ENCODE measurements at places on chromosomes 7 and 10. TPM values are rescaled to one million over a fixed set of nuclear protein-coding genes. Genes with fewer than 3 reads are reported as not detected.

DNA sequence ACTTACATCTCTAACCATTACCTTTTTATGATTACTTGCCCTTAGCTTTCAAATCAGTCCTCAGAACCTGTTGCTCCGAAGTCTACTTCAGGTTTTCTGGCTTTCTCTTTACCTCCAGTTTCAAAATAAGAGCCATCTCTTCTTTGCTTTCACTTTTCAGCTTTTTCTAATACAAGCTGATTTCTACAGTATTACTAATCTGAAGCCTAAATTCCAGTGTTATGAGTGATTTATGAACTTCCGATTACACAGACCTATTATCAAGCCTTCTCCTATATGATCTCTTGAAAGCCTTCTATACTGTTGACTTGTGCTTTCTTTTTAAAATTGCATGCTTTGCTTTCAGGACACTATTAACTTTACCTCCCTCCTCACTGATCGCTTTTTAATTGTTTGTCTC is 1307.8 kb upstream of the CELF2 start:
- no peak for DNase-seq

The PRKCQ gene
- 9.8 TPM for total RNA-seq

DNA sequence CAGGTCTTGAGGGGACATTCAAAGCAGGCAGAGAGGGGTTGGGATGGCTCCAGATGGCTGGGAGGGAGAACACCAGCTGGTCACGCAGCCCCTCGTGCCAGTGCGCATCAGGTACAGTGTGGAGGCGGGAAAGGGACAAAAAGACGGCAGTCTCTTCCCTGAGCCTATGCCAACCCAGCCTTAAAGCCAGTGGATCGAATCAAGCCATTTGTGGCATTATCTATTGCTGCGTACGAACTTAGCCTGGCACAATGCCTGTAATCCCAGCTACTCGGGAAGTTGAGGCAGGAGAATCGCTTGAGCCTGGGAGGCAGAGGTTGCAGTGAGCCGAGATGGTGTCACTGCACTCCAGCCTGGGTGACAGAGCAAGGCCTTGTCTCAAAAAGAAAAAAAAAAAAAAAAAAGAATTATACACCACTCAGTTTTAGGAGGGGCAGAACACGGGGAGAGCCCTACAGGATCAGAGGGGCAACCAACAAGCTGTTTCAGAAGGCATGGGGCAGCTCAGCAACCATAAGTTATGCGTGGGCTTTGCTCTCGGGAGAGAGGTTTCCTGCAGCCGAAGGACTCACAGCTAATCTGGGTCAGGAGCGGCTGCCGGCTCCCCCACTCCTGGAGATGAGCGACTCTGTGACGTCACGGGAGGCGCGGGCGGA is 356 bp upstream of the NDUFB2 start:
- peak; percentile 98 for DNase-seq

GRCh38 chr7:29636009-29636351 is 72.3 kb downstream of the PRR15 start:
- DNase-seq = no peak

DNA sequence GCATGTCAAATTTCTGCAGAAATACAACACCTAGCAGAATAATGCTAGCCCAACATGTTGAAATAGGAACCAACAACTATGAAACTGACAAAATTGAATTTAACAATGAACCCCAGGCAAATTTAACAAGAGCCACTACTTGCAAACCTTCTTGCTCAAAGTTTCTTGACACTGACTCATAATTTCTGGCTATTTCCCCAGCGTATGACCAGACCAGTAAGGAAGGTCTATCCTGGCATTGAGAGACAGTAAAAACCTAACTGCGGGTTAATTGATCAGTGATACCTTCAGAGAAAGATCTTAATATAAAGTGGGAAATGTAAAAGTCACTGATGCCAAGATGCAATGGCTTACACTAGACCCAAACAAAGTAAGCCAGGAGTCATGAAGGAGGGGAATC is 510.1 kb downstream of the ARL4A start:
- DNase-seq = no peak

The HABP2 gene
- 3.6 TPM for total RNA-seq

- no peak for DNase-seq
Observed at GRCh38 chr10:20726381-20726780, 170.7 kb downstream of the NEBL start.

All from upper lobe of right lung (tissue), 1 donor.